ENCODE measurements at places on chromosomes 4 and X.

- DNase-seq = no peak
These were observed at the start of gene NSUN7 for GRCh38 chr4:40749717-40750460. TSS of gene NSUN7 (plus strand) at chr4:40749955. CDS start at chr4:40750694, 739 bp downstream.

- no peak for DNase-seq
These were observed 11.5 kb downstream of the STK26 start for GRCh38 chrX:132034648-132035047.

GRCh38 chr4:40506492-40506891 is 123.2 kb downstream of the RBM47 start:
- no peak for DNase-seq

DNA sequence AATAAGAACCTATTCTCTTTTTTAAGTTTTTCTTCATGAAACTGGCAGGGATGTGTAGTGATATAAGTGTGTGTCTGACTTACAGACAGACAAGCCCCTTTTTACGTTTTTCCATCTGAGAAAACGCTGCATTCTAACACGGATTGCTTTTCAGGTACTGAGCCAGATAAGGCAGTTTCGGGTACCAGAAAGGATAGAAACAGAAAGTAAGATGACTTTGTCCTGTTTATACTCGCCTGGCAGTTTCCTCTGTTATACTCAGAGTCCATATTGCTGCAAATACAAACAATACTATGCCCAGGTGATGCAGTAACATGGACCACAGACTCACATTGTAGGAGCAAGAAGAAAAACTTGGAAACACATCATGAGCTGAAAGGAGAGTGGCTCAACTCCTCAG is 2320.6 kb upstream of the AGA start:
- no peak for DNase-seq

- DNase-seq = no peak
These were observed 374.8 kb downstream of the GPAT3 start for GRCh38 chr4:83910693-83911092.

DNA sequence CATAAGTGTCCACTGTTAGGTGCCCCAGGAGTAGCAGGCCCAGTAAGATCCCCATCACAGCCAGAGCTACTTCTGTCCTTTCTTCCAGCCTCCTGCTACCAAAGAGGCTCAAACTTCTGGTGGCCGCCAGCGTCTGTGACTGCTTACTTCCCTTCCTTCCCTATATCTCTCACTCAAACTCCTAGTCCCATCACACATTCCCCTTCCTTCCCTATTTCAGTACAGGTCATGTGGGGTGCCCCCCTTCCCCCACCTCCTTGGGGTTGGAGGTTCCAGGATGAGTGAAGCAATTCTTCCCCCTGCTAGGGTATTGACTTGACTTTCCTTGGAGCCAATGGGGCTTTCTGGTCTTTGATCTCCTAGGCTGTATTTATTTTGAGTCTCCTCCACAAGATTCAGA is at the start of gene VSIG4:
TSS of gene VSIG4 (minus strand) at position 137 of the 400 bp plus-strand sequence. CDS start at position 55, 82 bp downstream.
- no peak for DNase-seq

DNA sequence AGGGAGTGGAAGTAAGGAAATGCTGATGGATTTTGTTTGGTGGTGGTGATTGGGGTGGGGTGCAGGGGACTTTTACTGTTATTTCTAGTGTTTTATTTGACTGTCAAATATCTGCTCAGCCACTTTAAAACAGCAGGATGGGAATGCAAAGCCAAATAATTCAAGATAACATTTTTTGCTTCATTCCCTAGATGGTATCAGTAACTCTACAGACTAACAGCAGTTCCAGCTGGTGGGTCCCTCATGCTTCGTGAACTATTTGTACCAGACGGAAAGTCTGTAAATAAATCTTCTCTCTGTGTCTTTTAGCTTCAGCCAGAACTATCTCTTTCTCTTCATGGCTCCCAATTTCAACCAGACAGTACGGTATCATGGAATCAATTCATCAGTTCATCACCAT is 27.5 kb downstream of the GPR143 start:
- DNase-seq = no peak

DNA sequence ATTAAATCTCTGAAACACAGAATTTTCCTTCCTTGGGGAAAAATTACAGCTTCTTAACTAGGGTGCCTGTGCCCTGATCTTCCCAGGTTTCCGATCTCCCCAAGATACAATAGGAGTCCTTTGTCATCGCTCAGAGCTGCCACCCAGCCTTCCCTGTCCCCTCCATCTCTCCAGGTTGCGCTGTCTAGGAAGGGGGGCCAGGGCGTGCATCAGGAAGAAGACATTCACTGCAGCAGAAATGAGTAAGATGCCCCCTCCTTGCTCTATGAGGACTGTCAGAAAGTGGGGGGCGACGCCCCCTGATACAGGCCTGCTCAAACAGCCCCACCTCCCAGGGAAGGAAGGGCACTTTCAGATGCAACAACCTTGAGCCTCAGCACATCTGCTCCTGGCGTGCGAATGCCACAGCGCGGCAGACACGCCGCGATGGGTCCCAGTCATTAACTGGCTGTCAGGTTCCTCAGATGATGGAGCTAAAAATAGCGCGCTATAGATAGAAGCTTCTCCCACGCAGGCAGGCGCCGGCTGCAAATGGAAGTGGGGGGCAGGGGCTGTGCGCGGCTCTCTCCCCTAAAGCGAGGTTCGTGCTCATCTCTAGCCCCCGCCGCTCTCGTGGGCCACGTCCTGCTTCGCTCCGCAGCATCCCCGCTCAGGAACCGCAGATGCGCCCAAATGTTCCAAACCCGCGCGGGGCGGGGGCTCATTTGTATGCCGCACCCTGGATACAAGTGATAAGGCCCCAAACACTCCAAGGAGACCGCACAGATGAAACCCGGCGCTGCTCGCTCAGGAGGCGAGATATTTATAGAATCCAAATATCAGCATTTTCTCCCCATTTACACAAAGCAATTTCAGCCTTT is 57.6 kb upstream of the LGI2 start:
- DNase-seq = no peak

GRCh38 chrX:10030570-10030969 is 63.4 kb downstream of the CLDN34 start:
- DNase-seq = no peak

DNA sequence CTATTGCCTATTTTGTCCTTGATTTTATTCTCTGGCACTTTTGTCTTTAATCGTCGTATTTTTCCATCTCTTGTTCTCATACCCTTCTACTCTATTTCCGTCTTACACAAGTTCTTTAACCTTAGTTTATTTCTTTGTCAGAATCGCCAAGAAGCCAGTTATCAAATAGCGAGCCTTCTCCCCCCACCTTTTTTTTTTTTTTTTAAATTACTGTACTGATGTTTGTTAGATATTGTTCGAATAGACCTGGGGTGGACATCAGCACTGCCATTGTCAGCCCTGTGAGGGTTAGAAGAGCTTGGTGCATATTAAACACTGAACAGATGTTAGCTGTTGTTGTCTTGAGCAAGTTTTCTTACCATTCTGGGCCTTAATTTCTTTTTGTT is 1.2 kb downstream of the SPCS3 start:
- no peak for DNase-seq

GRCh38 chr4:171646984-171647383 is 166.2 kb upstream of the GALNTL6 start:
- no peak for DNase-seq

GRCh38 chr4:35541146-35541887 is 703.0 kb downstream of the ARAP2 start:
- no peak for DNase-seq

- no peak for DNase-seq
These were observed 97.1 kb upstream of the KLF3 start for GRCh38 chr4:38566806-38567398.

- no peak for DNase-seq
These were observed 10.6 kb upstream of the PRDX4 start for GRCh38 chrX:23656684-23657083.

DNA sequence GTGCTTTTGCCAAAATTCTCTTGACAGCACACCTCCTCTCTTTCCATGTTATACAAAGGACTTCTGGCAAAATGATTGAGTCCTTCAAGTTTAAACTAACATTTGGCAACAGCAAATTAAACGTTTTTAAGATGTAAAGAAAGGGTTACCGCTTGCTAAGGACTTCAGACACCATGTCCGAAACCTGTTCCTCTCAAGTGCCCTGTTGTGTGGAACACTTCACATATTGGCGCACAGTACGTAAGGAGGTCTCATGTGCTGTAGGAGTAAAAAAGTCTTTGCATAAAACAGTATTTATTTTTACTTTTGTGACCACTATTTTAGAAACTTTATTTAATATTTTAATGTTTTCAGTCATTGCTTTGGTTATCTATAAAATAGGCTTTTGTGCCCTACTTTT is 33.7 kb upstream of the HPRT1 start:
- no peak for DNase-seq

DNA sequence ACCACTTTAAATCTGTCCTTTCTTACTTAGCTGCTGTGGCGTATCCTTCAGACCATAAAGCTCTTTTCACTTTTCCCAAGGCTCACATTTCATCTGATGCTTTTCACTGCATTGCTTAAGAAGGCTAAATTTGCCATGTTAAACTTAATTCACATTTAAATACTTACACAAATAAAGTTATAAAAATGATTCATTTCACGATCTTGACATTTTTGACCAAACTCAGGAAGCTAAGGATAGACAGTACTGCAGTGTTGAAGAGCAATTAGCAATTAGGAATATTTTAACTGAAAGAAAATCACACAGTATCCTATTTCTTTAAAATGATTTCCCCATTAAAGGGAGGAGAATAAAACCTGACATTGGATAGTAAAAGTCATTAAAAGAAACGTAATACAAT is 1038.6 kb downstream of the STPG2 start:
- DNase-seq = no peak

DNA sequence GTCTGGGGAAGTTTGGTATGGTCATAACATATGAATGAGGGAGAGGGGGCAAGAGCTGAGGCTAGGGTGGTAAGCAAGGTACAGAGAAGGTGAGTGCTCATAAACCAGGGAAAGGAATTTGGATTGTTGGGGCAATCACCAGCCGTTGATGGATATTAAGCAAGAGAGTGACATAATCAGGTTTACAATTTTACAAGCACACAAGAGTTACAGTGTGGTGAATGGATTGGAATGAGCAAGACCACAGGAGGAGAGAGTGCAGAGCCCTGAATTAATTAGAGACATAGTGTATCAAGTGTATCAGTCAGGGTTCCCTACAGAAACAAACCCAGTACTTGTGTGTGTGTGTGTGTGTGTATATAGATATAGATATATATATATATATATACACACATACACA is 18.7 kb upstream of the FMR1NB start:
- DNase-seq = no peak

GRCh38 chr4:79574741-79575451 is 166.9 kb upstream of the GK2 start:
- DNase-seq = no peak

DNA sequence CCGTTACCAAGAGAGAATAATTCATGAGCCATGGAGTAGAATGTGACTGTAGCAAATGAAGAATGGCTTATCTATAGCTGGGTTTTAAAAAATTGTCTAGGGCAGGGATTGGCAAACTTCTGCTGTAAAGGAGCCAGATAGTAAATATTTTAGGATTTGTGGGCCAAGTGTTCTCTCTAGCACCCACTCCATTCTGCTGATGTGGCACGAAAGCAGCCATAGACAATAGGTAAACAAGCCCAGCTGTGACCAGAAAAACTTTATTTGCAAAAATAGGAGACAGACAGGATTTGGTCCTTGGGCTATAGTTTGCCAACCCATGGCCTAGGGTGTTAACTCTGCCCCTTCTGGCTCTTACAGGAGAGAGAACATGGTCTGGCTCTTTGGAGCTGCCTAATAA is 127.2 kb downstream of the AKAP4 start:
- DNase-seq = no peak

GRCh38 chr4:101277671-101278070 is 69.7 kb downstream of the PPP3CA start:
- no peak for DNase-seq

- DNase-seq = no peak
These were observed 4.4 kb upstream of the INPP4B start for GRCh38 chr4:142850478-142850877.

DNA sequence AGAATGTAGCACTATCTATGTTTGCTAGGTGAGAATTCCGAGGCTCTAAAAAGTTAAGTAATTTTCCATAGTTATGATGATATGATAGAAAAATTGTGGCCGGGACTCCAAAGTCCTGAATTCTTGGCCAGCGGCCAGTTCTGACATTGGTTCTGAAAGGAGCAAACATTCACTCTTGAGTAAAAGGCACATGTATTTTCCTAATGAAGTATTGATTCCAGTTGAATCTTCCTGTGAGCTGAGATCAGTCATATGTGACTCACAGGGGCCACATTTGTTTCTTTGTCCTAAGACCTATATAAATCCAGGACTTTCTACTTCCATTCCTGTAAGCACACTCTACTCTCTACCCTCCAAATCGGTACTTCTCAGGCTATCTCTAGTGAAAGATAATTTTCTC is 349.9 kb downstream of the BMPR1B start:
- no peak for DNase-seq

DNA sequence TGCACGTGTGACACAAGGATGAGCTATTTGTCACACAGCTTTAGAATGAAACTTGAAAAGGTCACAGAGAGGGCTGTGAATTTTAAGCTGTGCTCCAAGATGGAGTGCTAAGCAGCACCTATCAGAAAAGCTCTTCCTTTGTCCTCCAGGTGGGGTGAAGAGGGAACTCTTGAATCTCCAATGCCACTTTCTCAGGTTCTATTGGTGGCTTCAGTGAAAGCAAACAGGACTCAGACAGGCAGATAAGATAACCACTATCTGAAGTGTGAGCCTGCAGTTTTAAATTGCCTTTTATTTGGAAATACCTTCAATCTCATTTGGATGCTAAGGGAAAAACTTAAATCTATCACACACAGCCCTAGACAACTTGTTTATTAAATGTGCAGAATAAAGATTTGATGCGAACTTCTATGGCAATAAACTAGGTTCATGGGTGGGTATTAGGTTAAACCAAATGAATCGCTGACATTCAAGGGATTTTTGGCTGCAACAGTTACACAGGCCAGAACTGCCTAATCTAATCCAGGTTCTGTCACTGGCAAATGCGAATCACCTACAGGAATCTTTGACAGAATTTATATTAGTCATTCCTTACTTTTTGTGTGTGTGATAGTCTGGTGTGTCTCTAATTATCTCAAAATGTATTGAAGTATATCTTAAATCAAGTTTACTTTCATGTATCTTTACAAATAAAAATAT is 13.6 kb upstream of the PDGFRA start:
- DNase-seq = no peak

DNA sequence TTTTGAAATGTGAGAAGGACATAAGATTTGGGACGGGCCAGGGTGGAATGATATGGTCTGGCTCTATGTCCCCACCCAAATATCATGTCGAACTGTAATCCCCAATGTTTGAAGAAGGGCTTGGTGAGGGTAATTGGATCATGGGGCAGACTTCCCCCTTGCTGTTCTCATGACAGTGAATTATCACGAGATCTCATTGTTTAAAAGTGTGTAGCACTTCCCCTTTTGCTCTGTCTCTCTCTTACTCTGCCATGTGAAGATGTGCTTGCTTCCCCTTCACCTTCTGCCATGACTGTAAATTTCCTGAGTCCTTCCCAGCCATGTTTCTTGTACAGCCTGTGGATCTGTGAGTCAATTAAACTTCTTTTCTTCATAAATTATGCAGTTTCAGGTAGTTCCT is 17.5 kb downstream of the MTMR8 start:
- no peak for DNase-seq

DNA sequence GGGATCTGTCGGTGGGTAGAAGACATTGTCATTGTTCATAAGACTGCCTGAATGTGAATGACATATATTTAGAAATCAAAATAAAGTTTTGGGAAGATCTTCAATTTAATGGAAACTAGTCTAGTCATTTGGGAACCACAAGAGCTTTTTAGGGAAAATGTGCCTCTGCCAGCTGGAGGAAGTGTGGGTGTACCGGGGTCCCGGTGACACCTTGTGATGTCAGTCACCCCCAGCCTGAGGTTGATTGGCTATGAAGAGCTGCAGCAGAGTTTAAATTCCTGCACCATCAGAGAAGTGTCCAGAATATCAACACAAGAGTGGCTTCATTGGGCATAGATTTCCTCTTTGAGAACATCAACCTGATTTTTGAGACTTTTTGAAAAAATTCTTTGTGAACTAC is at the start of gene DMP1:
TSS of gene DMP1 (plus strand) at position 301 of the 400 bp plus-strand sequence. CDS start 6,213 bp downstream, outside the sequence.
- DNase-seq = no peak
